Stimulated activated CD4-positive, alpha-beta T cell treated with anti-CD3 and anti-CD28 coated beads, Interleukin-1b, Interleukin-23, amount 100 ng/mL, for 1 hour (primary cell): ENCODE measurements at places on chromosomes 7 and 10.

DNA sequence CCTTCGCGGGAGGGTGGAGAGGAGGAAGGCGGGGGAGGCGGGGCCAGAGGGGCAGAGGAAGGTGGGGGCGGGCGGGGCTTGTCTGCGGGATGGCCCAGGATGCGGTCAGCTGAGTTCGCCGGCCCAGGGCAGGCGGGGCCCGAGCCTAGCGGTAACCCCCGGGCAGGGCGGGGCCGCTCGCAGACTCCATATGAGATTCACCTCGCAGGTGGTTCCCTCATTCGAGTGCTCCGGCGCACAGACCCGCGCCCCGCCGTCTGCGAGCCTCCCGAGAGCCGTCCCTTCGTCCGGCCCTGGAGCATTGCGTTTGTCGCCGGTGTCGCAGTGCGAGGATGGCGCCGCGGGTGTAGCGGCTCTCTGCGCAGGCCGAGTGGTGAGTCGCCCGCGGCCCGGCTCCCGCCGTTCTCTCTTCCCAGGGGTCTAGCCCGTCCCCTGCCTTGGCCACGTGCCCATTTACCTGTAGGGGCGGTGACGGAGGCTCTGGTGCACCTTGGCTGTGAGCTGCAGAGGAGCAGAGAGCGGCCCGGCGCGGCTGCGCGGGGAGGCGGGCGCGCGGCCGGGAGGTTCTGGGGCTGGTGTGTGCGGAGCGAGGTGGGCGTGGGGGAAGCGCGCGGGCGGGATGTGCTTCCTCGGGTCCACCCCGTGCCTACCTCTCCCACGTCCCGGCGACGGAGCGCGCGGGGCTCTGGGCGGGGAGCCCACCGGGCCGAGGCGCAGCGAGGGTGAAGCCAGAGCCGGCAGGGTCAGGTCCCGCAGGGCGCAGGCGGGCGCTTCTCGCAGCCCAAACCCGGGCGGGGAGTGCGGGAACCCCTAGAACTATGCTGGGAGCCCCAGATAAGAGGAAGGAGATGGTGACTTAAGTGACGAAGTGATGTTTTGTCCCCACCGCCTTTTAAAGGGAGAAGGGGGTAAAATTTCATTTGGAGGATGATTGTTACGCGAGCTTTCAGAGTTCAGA lies at the start of gene UPP1:
UPP1 (plus strand) TSS at position 220 of the 958 bp plus-strand sequence. CDS start 5,519 bp downstream, outside the sequence.
- DNase-seq = peak; percentile 62

GRCh38 chr10:11407939-11408338 lies 203.5 kb downstream of the USP6NL start:
- DNase-seq = no peak

DNA sequence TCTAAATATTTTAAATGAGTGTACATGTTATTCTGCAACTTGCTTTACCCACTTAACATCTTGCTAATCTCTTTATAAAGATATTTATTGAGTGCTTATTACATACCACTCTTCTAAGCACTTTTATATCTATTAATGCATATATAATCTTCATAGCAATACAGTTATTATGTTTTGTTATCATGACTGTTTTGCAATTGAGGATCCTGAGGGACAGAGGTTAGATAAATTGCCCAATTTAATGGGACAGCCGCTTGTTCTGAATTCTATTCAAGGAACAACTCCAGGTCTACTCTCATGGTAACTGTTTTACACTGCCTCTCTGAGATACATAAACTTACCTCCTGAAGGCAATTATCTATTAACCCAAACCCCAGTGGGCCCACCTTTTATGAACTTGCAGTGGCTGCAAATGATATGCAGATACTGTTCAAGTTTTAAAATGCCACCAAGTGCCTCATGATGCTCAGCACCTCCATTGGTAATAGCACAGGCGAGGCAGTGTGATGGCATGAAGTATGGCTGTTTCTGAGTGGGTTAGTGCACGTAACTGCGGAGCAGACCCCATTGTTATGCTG lies 60.5 kb downstream of the PON1 start:
- no peak for DNase-seq

DNA sequence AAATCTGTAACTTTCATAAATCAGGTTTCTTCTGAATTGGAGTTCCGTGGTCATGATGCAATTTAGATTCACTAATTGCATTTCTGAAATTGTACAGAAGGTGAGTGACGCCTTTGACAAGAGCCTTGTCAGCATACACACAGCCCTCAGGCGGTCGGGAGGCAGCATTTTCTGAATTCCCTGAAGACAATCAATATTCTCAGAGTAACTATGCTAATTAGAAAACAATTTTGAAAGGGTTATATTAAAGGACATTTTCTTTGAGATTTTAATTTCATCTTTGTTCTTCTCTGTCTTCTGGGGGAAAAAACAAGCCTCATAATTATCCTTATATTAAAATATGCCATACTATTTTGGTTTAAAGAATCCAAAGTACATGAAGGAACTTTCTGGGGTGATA lies 55.2 kb upstream of the SLC26A5 start:
- no peak for DNase-seq

GRCh38 chr7:151426904-151427704 lies 12.8 kb downstream of the CRYGN start:
- no peak for DNase-seq

- DNase-seq = no peak
Measured at GRCh38 chr10:48205918-48206317, 68.6 kb downstream of the FRMPD2 start.

- no peak for DNase-seq
Measured at GRCh38 chr10:14491811-14492210, 161.1 kb upstream of the FRMD4A start.

DNA sequence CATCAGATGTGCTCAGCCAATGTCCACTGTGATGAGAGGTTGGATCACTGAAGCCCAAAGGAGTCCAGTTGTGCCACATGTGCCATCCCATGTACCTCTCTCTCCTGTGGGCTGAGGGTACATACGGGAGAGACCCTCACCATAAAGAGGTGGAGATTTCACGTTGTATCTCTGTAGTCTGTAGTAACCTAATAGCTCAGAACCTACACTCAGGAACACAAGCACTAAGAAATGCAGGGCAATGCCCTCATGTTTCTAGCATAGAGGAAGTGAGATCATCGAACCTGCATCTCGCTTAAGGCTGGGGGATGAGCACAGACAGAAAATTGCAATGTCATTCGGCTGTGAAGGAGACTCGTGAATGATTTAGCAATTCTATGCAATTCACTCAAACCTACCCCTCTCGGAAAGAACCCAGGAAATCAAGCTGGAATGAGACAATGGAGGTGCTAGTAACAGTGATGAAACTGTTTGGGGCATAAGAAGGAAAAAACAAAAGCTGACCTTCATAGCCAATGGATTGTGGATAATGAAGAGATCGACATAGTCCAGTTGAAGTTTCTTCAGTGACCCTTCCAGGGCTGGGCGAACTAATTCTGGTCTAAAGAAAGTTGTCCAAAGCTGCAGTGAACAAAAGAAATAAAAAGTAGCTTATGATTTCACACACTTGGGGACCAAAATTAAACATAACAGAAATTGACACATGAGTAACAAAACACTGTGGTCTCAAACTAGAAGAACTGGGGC lies 80.3 kb upstream of the UCN3 start:
- no peak for DNase-seq

DNA sequence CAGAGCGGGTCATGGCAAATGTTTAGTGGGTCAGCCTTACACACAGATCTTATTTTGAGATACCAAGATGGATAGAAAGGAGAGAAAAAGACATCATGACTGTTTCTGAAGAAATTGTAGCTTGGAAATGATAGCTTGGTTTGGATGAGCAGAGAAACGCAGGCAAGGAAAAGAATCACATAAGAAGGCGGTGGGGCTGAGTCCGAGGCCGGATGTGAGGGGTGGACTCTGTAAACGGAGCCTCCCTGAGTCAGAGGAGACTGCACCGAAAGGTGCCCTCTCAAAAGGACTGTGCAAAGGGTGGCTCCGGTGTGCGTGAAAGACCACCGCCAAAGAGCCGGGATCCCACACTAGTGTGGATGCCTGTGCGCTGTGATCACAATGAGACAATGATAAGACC lies 53.7 kb downstream of the ADARB2 start:
- DNase-seq = no peak

DNA sequence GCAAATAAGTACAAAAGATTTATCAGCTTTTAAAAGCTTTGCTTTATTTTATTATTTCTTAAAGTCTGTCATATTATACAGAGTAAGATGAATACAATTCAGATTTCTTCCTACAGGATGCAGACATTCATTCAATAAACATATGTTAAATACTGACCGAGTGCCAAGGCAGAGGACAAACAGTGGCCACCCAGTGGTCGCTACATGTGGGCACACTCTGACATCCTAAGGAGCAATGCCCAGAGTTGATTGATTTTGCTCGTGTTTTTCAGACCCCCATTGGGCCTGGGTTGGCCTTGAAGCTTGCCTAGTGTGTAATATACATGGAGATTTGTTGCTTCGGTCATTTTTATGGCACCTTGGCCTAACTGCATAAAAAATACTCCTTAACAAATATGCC lies 201.2 kb downstream of the CCDC3 start:
- DNase-seq = no peak

DNA sequence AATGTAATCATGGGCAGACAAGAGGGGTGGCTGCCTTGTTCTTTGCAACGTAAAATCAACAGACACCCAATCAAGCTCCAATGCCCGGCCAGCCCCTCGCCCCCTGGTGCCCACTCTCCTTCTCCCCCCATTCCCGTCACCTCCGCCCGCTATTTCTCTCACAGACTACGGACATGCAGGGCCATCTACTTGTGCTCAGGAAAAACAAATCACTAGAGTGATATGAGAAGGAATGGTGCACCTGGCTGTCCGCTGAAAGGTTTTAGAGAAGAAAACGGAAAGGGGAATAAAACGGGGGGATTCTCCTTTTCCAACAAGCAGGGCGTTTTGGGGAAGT lies 396 bp downstream of the GRM8 start:
- no peak for DNase-seq

- no peak for DNase-seq
Measured at GRCh38 chr7:111301891-111302290, 211.0 kb downstream of the LRRN3 start.

- DNase-seq = no peak
Measured at GRCh38 chr7:108723381-108723814, 153.7 kb downstream of the DNAJB9 start.

GRCh38 chr10:89651916-89652573 lies 7.0 kb upstream of the PANK1 start:
- DNase-seq = no peak

DNA sequence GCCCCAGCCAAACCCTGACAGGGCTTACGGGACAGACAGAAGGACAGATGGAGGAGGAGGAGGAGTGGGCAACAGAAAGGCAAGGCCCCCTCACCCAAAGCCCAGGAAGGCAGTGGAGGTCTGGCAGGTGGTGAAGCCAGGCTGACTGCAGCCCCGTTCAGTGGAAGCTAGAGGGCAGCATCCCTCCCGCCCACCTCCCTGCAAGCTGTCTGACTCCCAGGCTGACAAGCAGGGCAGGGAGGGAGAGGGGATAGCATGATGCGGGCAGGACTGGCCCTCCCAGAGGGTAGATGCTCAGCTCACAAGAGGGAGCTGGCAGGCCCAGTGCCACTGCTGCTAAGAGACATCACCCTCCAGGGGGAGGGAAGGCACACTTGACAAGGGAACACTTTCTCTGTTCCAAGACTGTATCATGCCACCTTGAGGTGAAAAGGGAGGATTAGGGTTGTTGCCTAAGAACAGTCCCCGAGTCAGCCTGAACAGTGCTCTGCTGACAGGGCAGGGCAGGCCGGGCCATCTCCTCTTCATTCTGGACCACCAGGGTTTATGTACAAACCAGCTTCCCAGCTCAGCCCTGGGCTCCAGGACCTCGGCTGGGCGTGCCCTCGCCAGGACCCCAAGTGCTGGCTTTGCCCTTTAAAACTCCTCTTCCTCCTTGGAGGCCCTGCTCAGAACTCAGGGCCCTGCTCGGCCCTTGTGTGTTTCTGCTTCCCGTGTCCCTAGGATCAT lies 61.8 kb downstream of the RASGEF1A start:
- DNase-seq = peak; percentile 27

- DNase-seq = no peak
Measured at GRCh38 chr7:2689951-2690705, 2.1 kb downstream of the AMZ1 start.

DNA sequence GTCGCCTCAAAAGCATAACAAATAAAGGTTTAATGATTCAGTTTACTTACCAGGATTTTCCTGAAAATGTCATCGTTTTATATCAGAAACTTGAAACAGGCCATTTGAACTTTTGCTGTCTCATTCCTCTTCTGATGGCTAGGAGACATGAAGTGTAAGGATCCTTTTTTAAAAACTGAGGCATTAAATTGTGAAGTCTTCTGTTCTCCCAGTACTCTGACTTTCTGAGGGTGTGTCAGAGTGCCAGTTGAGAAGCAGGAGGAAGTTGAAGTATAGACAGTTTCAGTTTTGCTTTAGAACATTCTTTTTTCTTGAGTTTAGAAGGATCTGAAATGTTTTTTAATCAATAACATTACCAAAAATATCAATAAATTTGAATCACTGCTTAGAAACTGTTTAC lies at the start of gene SAMD9L:
SAMD9L (minus strand) TSS at position 242 of the 400 bp plus-strand sequence. CDS start 12,414 bp downstream, outside the sequence.
- no peak for DNase-seq

DNA sequence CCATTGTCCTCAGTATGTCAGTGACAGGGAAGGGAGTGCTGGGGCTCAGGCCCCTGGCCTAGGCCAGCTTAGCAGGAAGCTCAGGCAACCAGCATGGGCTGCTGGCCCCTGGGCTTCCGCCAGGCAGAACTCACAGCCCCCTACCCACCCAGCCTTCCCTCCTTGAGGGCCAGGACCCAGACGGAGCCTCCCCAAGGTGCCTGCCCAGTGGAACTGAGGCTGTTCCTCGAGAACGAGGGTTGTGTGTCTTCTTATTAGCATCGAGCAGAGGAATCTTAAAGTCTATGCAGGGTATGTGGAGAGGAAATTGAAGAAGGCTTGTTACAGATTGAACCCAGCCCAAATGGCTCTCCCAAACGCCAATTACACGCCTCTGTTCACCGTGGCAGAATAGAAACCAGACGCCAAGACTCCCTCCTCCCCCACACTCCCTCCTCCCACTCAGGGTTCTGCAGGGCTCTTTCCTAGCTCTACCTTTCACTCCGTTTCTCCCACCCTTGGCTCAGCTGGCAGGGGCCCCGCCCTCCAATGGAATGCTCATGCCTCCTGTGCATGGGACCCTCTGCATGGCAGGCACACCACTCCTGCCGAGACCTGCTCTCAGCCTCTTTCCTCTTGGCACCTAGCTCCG lies 134.4 kb downstream of the ZMIZ1 start:
- no peak for DNase-seq

DNA sequence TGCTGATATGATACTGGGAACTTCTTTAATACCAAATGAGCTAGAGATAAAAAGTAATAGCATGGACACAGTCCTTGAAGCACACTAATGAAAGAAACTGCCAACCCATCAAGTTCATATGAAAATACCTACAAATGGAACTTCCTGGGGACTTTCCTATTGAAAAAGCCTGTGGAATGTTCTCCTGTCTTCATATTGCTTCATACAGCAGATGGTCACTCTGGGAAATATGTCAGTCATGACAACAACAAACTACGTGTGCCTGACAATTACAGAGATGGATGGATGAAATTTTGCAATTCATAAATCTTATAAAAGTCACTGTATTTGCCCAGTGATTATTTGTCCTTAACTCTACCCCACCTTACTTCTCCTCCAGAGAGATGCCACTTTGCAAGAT lies 106.6 kb upstream of the COL1A2 start:
- no peak for DNase-seq
